Inflammatory macrophage (primary cell): ENCODE measurements at places on chromosomes 16 and 17.

GRCh38 chr17:83119987-83120864, 40.8 kb downstream of the METRNL start:
- DNase-seq: peak; percentile 56

- DNase-seq: no peak
Measured at GRCh38 chr16:24683847-24684493, 45.5 kb upstream of the TNRC6A start.

DNA sequence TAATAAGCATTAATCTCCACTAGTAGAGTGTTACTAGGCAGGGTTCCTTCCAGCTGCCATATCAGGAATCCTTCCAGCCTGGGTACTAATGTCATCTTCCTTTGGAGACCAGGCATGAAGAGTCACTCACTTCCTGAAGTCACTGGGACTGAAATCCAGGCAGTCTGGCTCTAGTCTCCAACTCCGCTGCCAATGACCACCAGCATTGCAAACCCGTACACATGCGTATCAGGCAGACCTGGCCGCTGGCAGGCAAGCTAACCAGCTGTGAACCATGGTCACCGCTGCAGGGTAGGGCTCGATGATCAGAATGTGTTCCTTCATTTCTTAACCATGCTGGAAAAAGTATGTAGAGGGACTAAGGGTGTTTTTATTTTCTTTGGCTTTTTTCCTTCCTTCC, 255.5 kb downstream of the CDH13 start:
- DNase-seq: no peak

DNA sequence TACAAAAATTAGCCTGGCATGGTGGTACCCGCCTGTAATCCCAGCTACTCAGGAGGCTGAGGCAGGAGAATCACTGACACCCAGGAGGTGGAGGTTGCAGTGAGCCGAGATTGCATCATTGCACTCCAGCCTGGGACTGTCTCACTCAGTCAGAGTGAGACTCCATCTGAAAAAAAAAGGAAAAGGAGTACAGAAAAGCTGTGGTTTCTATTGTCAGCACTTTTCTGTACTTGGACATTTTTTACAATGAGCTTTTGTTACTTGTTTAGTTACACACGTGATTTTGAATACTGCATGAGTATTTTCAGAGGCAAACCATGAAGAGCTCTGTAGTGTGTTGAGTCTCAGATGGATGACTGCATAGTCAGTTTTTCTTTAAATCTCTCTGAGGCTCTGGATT, 26.3 kb downstream of the ZC3H18 start:
- peak; percentile 13 for DNase-seq

DNA sequence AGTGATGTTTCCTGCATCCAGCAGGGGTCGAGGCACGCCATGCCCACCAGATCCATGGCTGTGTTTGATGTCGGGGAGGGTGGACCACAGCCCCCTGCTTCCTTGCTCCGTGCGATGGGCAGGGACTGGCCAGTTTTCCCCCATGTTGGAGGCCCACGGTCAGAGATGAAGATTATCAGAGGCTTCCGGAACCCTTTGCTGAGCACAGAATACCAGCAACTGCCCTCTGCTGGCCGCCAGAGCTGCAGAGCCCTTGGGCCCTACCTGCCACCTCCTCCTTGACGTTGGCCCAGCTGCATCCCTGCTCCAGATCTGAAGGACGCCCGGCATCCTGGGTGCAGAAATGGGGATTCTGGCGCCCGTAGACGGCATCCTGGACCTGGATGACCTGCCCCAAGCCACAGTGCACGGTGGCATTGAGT, 23.7 kb upstream of the BCO1 start:
- no peak for DNase-seq

GRCh38 chr16:50326835-50327465, 41.8 kb downstream of the BRD7 start:
- peak; percentile 24 for DNase-seq

DNA sequence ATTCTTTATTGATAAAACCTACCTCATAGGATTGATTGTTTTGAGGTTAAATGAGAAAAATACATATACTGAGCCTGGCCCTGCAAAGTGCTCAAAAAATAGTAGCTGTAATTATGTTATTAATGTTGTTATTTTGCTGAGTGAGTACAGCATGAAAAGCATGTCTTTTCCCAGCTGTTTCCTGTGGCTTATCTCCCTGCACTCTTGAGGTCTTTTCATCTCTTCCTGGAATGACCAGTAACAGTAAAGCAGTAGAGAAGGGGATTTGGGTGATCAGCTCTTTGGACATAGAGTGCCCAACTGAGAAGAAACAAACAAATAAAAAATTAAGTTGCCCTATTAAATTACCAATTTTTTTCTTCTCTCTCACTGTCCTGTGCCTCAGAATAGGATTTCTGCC, 53.7 kb downstream of the NFAT5 start:
- DNase-seq: no peak

GRCh38 chr17:9225305-9226101, 204.2 kb downstream of the NTN1 start:
- no peak for DNase-seq

DNA sequence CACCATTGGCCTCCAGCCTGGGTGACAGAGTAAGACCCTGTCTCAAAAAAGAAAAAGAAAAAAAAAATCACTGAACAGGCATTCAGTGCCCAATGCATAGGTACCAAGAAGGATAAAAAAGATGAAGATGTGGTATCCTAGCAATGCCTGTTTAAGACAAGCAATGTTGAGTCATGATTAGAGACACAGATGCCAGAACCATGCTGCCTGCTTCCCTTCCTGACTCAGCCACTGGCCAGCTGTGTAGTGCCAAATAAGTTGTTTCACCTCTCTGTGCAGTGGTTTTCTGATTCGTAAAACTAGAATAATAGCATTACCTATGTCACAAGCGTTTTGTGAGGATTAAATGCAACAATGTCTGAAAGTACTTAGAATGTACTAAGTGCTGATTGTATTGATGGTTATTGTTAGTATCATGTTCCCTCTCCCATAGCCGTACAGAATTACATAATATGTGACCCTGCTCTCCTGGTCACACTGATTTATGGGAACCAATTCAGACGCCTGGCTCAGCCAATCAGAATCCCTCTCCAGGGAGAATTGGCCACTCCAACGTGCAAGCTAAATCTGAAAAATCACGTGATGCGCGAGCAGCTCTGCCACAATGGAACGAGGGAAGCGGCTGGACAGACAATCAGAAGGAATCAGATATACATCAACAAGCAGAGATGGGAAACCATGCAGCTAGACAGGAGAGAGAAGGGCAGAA, 241.9 kb downstream of the SLC39A11 start:
- DNase-seq: no peak

GRCh38 chr17:30101686-30102390, 14.8 kb upstream of the NSRP1 start:
- DNase-seq: no peak

- DNase-seq: peak; percentile 41
Measured at GRCh38 chr16:71746442-71747046, 22.0 kb upstream of the PHLPP2 start.
